Karpas-422 (cell line): ENCODE measurements at places on chromosomes 1 and 21. TPM values are rescaled to one million over a fixed set of nuclear protein-coding genes. Genes with fewer than 3 reads are reported as not detected.
A peak's percentile ranks its signal among the peaks of the same experiment; 100 is the strongest.

DNA sequence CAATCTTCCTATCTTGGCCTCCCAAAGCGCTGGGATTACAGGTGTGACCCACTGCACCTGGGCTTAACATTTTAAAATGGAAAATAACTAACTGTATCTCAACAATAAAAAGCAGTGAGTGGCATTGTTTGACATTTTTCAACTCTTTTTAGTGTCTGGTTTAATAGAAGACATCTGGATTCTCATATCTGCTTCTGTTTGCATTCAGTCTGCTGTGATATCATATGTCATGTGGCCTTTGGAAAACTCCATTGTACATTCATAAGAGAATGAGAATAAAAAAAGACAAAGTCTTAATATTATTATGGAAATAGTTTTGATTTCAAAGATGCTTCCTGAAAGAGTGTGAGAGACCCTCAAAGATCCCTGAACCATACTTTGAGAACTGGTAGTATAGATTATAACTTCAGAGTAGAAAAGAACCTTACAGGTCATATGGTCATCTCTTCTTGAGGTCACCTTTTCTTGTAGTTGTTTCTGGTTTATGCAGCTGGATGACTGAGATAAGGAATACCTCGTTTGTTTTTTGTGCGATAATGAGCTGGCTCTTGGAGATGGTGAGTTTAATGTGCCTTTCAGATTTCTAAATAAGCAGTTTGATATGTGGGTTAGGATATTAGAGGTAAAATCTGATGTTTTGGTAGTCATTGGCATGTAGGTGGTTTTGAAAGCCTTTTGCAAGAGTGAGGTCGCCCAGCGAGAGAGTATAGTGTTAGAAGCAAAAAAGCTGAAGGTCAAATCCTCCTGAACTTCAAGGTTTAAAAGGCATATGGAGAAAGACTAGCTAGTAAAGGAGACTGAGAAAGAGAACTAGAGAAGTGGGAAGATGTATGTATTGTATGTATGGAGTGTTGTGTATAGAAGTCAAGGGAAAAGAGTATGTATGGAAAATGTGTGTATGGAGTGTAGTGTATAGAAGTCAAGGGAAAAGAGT, 17.2 kb downstream of the CEP350 start:
- DNase-seq = no peak

DNA sequence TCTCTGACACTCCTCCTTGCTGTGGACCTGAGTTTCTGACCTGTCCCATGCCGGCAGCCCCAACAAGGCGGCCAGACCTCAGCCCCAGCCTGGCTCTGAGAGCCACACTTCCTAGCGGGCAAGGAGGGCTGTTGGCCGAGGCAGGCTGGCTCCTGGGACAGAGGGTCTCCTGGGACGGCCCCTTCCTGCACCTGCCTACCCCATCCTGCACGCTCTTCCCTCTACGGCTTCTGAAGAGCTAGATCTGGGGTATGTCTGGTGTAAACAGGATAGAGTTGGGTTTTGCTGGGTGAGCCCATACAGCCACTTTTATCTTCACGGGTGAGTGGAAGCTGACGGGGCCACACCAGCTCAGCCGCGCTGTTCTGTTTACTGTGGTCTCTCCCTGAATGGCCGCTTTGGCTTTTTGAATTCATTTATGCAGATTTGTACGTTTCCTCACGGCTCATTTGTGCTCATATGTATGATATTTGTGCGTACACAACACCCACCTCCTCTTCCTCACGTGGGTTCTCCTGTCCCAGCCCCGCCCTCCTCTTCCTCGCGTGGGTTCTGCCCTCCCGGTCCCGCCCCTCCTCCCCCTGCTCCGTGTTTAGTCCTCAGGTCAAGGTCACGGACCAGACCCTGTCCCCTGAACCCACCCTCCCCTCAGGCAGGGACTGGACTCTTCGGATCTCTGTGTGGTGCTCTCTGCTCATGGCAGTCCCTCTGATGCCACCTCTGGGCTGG, 34.7 kb upstream of the POFUT2 start:
- no peak for DNase-seq

- no peak for DNase-seq
These were observed 6.0 kb upstream of the DIP2A start for GRCh38 chr21:46452710-46453109.

DNA sequence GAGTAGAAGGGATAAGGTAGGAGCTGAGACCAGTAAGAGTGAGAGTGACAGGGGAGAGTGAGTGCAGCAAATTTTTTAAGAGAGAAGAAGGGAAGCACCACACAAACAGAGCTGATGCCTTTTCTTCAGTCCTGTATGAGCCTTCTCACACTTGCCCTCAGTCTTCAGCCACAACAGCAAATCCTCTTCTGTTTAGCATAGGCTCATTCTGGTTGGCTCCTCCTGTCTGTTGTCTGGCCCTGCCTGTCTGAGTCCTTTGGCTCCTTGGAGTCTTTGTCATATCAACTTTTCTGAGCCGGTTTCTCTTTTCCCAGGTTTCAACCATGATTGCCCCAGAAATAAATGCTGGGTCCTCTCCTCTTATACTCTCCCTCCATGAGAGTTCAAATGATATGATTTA, 12.7 kb upstream of the CASQ1 start:
- DNase-seq = no peak

DNA sequence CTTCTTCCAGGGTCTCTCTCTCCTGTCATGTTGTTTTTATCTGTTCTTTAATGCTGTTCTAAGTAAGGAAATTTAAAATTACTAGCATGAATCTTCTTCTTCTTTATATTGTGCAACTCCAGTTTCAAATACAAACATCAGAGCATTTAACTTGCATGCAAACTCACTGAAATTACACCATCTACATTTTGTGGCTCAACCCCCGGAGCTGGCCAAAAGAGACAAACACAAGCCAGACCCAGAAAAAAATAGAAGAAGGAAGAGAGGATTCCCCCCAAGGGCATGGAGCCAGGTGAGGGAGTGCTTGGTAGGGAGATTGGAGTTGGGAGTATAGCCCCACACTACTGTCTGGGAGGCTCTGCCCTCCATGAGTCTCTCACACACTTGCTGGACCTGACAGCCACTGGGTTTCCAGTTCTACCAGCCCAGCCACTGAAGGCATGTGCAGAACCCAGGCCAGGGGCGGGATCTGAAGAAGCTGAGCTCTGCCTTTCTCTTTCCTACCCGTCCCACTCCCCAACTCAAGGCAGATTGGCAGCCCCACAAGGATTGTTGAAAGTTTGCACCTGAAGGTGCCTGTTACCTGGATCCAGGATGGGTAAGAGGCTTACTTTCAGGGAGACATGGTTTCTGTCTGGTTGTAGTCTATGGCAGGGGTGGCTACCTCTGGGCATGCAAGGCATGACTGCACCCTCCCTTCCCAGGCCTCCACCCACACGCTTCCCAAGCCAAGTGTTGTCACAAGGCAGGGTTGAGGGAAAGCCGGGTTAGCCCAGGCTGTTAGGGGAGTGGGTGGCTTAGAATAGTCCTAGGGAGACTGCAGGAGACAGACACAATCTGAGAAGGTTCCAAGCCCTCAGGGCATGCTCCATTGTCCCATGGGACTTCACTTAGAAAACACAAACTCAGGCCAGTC, 297.2 kb downstream of the TGFB2 start:
- no peak for DNase-seq

DNA sequence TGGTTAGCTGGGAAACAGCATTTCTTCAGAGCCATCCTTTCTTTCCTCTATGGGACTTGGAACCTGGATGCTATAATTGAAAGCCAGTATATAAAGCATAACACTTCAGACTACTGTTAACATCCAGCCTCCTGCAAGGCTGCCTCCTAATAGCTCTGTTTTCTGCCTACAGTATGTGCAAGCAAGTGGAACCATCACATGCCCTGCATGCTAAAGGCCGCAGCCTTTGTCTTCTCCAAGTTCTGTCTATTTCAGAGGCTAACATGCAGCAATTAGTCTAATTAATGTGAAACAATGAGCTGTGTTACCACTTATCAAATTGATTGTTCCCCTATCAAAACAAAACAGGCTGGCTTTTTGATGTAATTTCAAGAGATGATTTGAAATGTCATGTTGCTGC, 82.7 kb upstream of the ESRRG start:
- no peak for DNase-seq

DNA sequence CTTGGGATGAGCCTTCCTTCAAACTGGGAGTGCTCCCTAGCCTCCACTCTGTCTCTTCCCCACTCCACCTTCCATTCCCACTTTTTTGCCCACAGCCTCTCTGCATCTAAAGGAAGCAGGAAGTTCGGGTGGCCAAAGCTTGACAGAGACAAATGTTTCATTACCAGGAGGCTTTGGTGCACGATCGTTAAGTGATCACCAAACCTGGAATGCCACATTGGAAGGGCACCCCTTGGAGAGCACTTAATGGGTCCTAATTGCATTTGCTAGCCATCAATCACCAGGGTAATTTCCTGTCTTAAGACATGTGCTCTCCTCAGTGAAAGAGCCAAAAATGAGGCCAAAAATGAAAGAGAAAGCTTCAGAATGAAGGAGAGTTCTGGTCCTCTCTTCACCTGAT, 206.5 kb downstream of the TNR start:
- DNase-seq = no peak

GRCh38 chr1:246689409-246690008, 34.7 kb upstream of the SCCPDH start:
- DNase-seq = peak; percentile 95

DNA sequence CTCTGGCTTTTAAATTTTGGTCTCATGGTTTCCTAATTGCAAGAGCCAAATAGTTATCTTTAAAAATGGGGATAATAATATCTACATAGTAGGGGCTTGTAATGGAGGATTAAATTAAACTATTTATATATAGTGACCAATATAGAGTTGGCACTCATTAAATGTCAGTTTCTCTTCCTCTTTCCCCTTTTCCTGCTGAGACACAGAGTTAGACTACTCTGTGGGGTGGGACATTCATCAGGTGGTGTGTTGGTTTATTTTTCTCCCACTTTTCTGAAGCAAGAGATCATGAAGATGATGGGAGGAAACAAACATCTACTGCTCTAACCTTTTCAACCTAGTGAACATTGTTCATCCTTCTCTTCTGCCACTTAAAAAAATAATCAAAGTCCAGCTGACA, 17.3 kb upstream of the RAP1A start:
- DNase-seq = peak; percentile 72

- DNase-seq = no peak
These were observed 244.4 kb downstream of the PBX1 start for GRCh38 chr1:164803366-164803765.

- DNase-seq = no peak
These were observed 1.1 kb upstream of the GUCA2B start for GRCh38 chr1:42152119-42152518.

- no peak for DNase-seq
These were observed 41.7 kb upstream of the PTCH2 start for GRCh38 chr1:44884746-44885145.

GRCh38 chr21:44375281-44375651, 21.8 kb downstream of the TRPM2 start:
- no peak for DNase-seq

- no peak for DNase-seq
These were observed 22.6 kb downstream of the COL18A1 start for GRCh38 chr21:45427331-45428271.

- no peak for DNase-seq
These were observed 188.9 kb downstream of the HUNK start for GRCh38 chr21:32061729-32062128.

DNA sequence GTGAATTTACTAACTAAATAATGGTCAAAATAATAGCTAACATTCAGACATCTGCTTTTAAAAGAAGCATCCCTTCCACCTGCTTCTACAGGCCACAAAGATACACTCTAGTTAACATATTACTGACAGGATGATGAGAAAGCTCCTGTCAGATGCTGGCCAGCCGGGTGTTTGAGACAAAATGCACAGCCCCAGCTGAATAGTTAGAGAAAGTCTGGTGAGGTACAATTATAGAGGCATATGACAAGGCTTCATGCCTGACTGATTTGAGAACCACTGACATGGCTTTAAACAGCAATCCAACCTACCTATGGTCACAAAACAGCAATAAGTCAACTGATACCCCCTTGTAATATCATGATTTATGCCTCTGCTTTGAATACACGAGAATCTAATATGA, 137.0 kb downstream of the DENND1B start:
- DNase-seq = peak; percentile 59

DNA sequence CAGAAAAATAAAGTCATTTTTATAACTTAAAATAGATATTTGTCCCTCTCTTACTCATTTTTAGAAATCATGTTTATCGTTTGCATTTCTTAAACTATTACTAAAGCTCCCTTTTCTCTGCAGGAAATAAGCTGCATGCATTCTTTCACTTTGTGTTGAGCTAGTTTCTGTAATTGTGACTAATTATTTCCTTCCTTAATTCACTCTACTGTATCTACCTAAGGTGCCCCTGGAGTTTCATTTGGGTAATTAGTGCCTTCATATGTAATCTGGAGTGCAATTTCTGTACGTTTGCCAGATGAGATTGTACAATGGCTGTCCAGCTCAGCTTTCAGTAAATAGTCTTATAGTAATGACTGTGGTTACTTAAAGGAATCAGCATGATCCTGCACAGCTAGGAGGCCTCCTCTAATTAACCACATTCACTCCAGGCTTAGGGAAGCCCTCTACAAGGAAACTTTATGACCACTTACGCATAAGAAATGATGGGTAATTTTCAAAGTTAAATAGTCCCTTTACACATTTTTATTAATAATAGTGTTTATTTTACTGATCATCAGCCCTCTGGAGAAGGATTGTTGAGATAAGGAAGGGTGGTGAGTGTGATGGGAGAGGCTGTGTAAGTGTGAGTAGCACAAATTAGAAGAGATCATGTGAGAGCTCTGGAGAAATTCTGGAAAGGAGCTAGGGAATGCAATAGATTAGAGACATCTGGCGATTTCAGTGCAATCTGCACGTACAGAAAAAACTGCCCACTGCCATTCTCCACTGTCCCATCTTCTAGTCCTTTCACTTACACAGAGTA, 86.8 kb downstream of the LRRC8C start:
- DNase-seq = peak; percentile 56

DNA sequence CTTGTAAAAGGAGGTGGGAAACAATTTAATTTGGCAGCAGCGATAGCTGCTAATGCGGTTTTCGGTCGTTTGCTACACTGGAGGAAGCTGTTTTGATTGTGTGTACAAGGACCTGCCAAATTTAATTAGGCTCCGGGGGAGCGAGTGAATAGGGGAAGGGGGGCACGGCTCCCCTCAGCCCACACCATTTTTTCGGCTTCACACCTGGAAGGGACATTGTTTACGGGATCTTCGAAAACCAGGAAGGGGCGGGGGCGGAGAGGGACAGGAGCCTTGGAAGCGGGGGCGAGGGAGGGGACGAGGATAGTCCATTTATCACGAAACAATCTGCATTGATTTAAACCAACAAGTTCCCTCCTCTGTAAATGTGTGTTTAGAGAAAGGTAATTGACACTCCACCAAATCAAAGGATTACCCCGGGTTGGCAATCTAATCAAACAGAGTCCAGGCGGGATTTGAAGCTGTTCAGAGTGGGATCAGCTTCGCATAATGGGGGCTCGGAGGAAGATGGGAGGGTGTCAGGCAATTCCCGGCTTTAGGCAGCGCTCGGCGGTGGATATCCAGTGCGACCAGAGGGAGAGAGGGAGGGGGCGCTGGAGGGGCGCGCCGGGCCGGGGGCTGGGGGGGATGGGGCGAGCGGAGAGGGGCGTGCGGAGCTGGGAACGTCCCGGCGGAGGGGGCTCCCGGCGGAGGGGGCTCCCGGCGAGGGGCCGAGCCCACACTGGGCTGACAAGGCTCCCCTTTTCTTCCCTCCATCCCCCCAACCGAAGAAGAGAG, 9.8 kb downstream of the PAX7 start:
- DNase-seq = no peak

Gene ERG
- not detected in 2 replicates for total RNA-seq

Gene TPTE
- total RNA-seq = not detected in 2 replicates

Gene RIMKLA
- 1.1 and 2.1 TPM in 2 replicates for total RNA-seq

Gene TCHHL1
- total RNA-seq = not detected in 2 replicates

Gene MAP10
- total RNA-seq = 8.2 and 8.7 TPM in 2 replicates

Gene PRMT2
- total RNA-seq = 62.0 and 99.3 TPM in 2 replicates

Gene CD46
- total RNA-seq = 64.2 and 152 TPM in 2 replicates

Gene SYCP1
- total RNA-seq = not detected in 2 replicates

Gene TMEM269
- not detected in 2 replicates for total RNA-seq

Gene OR10Z1
- not detected in 2 replicates for total RNA-seq

Gene RAB25
- not detected in 2 replicates for total RNA-seq
